Aorta (tissue), 5 donors: ENCODE measurements at places on chromosomes 5 and 9.

DNA sequence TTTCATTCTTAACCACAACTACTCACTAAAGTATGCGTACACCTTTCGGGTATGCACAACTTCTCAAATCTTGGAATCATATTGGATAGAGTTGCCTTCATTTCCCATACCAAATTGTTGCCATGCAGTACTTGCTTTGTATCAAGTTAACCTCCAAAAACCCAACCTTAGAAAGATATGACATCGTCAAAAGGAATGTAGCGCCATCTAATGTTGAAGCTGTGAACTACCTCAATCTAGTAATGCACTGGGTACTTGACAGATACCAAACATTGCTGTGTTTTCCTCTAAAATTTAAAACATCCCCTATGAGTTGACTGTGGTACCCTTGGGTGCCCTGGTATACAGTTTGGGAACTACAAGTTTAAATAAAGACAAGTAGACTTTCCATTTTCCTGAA is 318.4 kb downstream of the ARL15 start:
- H3K4me3 ChIP-seq = no peak overlapping the region
- no peak overlapping the region for H3K27ac ChIP-seq
- no peaks in the 10 kb centered on the region for H3K27me3 ChIP-seq
- no peaks in the 10 kb centered on the region for H3K4me1 ChIP-seq
- DNase-seq = no peak

- H3K27me3 ChIP-seq = no peaks in the 10 kb centered on the region
- peaks cover 8% of the 10 kb centered on the region for H3K4me1 ChIP-seq
- H3K27ac ChIP-seq = no peak overlapping the region
- H3K4me3 ChIP-seq = no peak overlapping the region
- no peak for DNase-seq
- no peaks in the 10 kb centered on the region for H3K36me3 ChIP-seq
These were observed 6.3 kb downstream of the RBM27 start for GRCh38 chr5:146209714-146210113.

DNA sequence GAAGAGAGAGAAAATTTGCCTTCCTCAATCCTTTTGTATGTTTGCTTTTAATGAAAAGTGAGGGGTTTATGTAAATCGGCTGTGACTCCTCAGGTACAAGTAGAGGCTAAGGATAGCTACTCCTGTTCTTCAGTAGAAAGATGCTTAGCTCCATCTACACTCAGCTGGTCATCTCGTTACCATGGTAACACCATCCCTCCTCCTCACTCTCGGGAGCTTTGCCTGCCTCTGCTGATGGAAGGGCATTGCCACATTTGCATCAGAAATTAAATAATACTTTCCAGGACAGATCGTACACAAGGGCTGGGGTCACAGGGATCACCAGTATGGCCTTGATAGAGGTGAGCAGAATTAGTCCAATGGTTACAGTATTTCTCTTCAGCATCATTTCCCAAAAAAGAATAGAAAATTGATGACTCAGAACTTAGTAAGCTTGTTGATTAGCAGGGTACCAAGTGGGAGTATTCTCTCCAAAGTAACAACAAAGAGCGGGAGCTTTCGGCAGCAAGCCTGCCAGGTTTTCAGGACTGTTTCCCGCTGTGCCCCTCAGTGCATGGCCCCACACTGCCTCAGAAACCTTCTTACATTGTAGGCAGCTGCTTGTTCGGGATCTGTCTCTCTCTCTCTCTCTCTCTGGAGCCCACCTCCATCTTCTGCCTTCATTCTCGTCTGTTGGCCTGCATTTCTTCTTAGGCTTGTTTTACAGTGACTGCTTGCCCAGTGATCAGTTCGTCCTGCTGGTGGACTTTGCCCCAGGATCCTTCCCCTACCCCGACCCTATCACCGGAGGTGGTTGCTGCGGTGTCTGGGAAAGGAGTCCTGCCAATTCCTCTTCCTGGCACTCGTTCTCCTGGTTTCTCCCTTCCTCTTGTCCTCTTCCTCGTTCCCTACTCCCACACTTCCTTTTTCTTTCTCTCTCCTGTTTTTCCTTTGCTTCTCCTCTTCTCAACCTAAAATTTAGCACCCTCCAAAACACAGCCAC is 51.9 kb upstream of the SNAPC3 start:
- no peaks in the 10 kb centered on the region for H3K27me3 ChIP-seq
- no peaks in the 10 kb centered on the region for H3K36me3 ChIP-seq
- no peak overlapping the region for H3K27ac ChIP-seq
- DNase-seq = no peak

DNA sequence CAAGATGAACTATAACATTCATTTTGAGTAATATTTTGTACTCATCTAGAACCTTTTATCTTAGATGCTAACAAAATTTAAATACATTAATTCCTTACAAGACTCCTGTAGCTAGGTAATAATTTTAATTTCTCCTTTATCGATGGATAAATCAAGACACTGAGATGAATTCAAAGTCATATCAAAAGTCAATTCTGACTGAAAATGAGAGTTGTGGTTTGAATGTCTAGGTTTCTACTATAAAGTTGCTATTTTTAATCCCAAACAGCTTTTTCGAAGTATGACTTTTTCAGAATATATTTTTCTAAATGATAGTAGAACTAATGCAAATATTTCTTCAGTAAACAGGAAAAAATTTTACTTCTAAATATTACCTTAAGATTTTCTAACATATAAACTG is 491.7 kb upstream of the FAM174A start:
- H3K36me3 ChIP-seq = no peaks in the 10 kb centered on the region
- no peak for DNase-seq
- no peak overlapping the region for H3K27ac ChIP-seq
- no peak overlapping the region for H3K4me3 ChIP-seq
- H3K27me3 ChIP-seq = no peaks in the 10 kb centered on the region

GRCh38 chr5:176793736-176794135 is 16.6 kb upstream of the UNC5A start:
- no peak for DNase-seq
- H3K27me3 ChIP-seq = no peaks in the 10 kb centered on the region
- H3K4me1 ChIP-seq = no peaks in the 10 kb centered on the region
- H3K4me3 ChIP-seq = no peak overlapping the region

DNA sequence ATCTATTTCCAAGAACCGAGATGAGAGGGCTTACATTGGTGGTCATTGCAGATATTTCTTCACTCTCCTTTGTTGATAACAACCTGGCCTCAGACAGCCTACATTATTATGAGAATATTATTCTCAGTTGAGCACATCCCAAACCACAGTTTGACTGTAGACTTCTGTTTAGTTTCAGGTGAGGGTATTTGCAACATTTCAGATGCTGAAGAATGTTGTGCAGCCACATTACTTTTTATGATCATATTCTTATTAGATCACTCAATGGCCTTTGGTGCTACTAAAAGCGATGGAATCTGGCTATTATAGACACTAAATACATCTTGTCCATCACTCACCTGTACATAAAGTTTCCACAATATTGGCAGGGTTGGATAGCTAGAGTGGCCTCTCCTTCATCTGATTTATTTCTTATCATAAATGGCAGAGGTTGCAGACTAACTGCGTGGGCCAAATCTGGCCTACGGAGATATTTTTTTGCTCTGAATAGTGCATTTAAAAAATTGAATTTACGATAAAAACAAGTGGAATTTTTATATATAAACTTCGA is 26.2 kb upstream of the RICTOR start:
- no peak overlapping the region for H3K27ac ChIP-seq

DNA sequence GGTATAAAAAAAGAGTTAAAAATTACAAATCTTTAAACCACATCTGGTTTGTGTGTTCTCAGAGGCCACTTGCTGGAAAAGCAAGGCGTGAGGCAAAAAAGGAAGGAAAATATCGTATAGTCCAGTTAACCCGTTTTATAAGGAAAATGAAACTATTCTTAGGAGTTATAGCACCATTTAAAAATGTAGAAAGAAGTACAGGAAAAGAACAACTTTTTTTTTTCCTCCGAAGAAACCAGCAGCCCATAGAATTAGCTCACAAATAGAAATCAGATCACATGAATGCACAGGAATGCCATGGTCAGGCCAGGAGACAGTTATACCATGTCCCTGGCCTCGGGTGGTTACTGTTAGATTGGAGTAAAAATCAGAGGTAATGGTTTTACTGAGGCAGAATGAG is 241.6 kb downstream of the FBXL7 start:
- no peak overlapping the region for H3K27ac ChIP-seq
- peak overlapping the region; percentile 69 for H3K4me3 ChIP-seq
- H3K36me3 ChIP-seq = no peaks in the 10 kb centered on the region
- no peak for DNase-seq
- peaks cover 11% of the 10 kb centered on the region for H3K4me1 ChIP-seq

GRCh38 chr9:125434986-125435775 is 173.6 kb downstream of the GAPVD1 start:
- no peak overlapping the region for H3K27ac ChIP-seq
- no peaks in the 10 kb centered on the region for H3K4me1 ChIP-seq
- H3K27me3 ChIP-seq = no peaks in the 10 kb centered on the region
- H3K36me3 ChIP-seq = no peaks in the 10 kb centered on the region
- no peak for DNase-seq

DNA sequence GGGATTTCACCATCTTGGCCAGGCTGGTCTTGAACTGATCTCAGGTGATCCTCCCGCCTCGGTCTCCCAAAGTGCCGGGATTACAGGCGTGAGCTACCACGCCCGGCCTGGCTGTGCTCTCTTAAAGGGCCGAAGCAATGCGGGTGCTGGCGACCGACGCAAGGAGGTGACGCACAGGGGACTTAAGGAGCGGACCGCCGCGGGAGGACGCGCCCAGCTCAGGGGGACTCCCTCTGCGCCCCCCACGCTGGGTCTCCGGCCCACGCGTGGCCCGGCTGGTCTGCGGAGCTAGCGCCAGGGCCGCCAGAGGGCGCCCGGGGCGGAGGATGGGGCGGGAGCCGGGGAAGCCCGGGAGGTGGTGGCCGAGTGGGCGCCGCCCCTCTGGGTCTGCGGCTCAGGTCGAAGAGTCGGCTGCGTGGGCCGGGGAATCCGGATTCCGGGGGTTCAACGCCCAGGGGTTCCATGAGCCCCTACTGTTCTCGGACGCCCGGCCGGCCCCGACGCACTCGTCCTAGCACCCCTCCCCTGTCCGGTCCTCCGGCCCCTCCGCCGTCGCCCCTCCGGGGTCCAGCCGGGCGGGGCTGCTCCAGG is 502 bp upstream of the CERCAM start:
- no peaks in the 10 kb centered on the region for H3K4me1 ChIP-seq
- no peaks in the 10 kb centered on the region for H3K27me3 ChIP-seq
- H3K4me3 ChIP-seq = peak overlapping the region; percentile 87
- peak; percentile 94 for DNase-seq

DNA sequence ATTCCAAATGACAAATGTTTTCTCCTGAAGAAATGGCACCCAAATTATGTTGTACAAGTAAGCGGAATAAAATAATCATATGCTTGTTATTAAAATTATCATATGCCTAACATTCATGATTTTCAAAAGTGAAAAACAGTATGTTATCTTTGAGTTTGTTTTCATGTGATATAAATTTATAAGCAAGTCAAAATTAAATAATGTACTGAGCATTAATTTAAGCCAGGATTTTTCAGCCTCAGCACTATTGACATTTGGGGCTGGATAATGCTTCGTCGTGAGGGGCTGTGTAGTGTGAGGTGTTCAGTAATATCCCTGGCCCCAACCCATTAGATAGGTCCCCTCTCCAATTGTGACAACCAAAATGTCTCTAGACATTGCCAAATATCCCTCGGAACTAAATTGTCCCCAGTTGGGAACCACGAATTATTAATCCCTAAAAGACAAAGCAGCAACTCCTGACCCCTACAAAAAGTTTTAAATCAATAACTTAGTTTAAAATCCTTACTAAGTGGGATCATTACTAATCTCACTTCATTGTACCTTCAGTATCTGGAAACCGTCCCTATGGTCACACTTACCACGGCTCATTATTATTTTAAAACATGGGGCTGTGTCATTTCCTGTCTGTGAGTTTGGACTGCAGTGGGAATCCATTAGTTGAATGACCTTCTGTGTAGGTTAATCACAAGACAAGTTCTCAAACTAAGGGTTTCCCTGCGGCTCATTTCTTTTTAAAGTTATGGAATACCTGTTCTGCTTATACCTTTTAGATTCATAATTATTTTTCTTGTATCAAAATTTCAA is 1.3 kb upstream of the NNT start:
- peaks cover 5% of the 10 kb centered on the region for H3K4me1 ChIP-seq
- peak overlapping the region; percentile 66 for H3K4me3 ChIP-seq
- DNase-seq = no peak
- H3K27me3 ChIP-seq = no peaks in the 10 kb centered on the region
- H3K27ac ChIP-seq = no peak overlapping the region
- no peaks in the 10 kb centered on the region for H3K36me3 ChIP-seq

DNA sequence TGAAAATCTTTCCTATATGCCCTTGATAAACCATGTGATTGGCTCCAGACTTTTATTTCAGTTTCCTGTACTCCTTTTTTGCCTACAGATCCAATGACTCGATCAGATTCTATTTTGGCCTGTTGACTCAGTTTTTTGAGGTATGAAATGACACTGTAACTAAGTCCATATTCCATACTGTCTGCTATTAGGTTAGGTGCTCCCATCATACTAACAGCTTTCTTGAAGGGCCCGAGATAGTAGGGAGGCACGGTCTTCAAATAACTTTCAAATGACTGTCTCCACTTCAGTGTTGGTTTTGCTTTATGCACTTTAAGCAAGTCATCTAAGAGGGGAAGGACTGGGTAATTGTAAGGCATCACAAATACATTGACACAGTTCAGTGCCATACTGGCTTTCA is 295.4 kb upstream of the DAB2 start:
- H3K4me3 ChIP-seq = no peak overlapping the region
- DNase-seq = no peak
- no peaks in the 10 kb centered on the region for H3K36me3 ChIP-seq
- no peaks in the 10 kb centered on the region for H3K4me1 ChIP-seq

DNA sequence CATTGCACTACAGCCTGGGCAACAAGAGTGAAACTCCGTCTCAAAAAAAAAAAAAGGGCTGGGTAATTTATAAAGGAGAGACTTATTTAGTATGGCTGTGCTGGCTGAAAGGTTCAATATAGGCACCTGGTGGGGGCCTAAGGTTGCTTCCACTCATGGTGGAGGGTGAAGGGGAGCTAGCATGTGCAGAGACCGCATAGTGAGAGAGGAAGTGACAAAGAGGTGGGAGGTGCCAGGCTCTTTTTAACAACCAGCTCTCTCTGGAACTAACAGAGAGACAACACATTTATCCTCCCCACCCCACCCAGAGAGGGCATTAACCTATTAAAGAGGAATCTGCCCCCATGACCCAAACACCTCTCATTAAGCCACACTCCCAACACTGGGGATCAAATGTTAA is 28.9 kb upstream of the SERINC5 start:
- no peak overlapping the region for H3K4me3 ChIP-seq
- DNase-seq = no peak
- H3K4me1 ChIP-seq = no peaks in the 10 kb centered on the region
- H3K36me3 ChIP-seq = no peaks in the 10 kb centered on the region
- H3K27me3 ChIP-seq = no peaks in the 10 kb centered on the region

- DNase-seq = no peak
- H3K27me3 ChIP-seq = no peaks in the 10 kb centered on the region
- H3K36me3 ChIP-seq = no peaks in the 10 kb centered on the region
- H3K4me3 ChIP-seq = no peak overlapping the region
- H3K4me1 ChIP-seq = no peaks in the 10 kb centered on the region
These were observed 11.2 kb downstream of the MRPS27 start for GRCh38 chr5:72308853-72309191.

GRCh38 chr5:117859176-117859575 is 1129.2 kb downstream of the DTWD2 start:
- no peak overlapping the region for H3K27ac ChIP-seq
- H3K27me3 ChIP-seq = no peaks in the 10 kb centered on the region
- DNase-seq = no peak
- H3K36me3 ChIP-seq = no peaks in the 10 kb centered on the region

GRCh38 chr5:118844351-118844750 is 144.0 kb downstream of the DTWD2 start:
- H3K4me3 ChIP-seq = no peak overlapping the region
- no peak for DNase-seq
- H3K27ac ChIP-seq = no peak overlapping the region
